Naive thymus-derived CD8-positive, alpha-beta T cell (primary cell): ENCODE measurements at places on chromosomes 7 and 10.

GRCh38 chr7:139936760-139937310, 107.8 kb downstream of the TBXAS1 start:
- DNase-seq: no peak

GRCh38 chr7:13920053-13920697, 69.3 kb downstream of the ETV1 start:
- no peak for DNase-seq

- no peak for DNase-seq
Observed at GRCh38 chr7:91242097-91242844, 22.0 kb upstream of the FZD1 start.

- DNase-seq: no peak
Observed at GRCh38 chr10:61142987-61143386, 199.0 kb upstream of the RHOBTB1 start.

DNA sequence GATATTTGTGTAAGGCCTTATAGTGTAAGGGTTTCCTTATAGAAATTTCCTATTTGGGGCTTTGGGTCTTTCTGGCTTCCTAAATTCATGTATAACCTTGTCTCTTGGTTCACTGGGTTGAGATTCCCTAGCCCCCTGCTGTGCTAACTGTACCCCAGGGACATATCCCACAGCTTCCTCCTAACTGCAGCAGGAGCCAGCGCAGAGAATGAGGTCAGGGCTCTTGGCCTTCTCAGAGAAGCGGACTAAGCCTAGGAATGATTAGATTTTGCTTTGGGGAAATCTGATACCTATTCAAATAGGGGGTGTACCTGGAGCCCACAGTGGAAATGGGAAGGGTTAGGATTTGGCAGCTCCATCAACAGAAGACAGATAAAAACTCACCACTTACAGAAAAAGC, 138.1 kb upstream of the EFCAB10 start:
- no peak for DNase-seq

DNA sequence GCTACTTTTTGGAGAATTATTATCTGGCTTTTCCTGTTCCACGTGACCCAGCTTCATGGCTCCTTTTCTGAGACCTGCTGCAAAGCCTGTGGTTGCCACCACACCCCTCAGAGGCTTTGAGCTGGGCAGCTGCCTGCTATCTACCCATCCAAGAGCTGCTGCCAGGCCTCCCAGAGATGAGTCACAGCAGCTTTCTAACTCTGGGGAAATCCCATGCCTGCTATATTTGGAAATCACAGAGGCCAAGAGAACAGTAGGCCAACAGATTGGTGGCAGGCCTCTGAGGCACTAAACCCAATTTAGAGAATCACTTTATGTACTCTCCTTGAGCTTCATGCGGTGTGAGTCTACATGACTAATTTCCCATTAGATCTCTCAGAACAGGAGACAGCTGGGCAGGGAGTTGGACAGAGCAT, 35.2 kb downstream of the SGCE start:
- DNase-seq: no peak

DNA sequence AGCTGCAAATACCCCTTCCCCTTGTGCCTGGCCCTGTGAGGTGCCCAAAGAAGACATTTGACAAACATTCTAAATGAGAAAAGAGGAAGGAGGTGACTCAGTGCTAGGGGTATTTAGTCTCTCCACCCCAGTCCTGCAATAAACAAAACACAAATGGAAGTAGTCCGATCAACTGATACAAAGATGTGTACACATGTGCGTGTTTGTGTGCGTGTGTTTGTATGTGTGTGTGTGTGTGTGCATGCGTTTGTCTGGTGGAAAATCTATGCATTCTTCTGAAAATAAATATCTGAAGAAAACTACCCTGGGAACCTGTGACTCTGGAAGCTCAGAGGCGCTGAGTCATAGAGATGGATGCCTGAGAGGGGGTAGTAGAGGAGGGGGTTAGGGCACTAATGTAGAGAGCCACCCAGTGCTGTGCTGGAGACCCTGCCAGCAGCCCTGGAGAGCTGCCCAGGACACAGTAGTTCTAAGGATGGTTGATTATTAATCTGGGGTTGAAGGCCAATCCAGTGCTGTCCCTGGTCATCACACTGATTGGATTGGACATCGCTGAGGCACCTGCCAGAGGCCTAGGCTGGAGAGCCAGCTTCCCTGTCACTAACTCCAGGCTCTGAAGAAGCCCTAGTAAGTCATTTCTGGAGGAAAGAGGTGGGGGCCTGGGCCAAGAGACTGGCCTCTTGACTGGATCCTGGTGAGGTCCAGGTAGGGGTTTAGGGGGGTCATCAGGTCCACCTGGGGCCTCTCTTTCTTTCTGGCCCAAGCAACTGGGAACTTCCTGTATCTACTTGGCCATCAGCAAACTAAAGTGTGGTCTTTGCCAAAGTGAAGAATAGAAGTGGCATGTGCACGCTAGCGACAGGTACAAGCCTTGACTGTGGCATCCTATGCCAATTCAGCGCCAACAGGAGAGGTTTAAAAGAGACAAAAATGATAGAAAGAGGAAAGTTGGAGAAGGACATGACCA, 18.5 kb downstream of the SFTPA1 start:
- no peak for DNase-seq

DNA sequence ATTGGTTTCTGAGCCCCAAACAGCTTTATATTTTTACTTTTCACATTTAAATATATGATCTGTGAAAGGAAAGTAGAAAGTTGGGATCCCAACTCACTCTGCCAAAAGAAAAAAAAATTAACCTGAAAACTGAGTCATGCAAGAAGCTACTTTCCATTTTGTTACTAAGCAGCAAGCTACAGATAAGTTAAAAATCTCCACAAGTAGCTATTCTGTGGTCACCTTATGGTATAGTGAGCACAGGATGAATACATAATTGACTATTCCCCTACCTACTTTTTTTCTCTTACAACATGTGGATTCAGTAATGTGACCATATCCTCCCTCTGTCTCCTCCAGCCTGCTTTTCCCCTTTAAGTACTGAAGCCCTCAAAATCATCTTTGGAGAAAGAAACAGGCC, 30.3 kb upstream of the CREB3L2 start:
- DNase-seq: no peak

DNA sequence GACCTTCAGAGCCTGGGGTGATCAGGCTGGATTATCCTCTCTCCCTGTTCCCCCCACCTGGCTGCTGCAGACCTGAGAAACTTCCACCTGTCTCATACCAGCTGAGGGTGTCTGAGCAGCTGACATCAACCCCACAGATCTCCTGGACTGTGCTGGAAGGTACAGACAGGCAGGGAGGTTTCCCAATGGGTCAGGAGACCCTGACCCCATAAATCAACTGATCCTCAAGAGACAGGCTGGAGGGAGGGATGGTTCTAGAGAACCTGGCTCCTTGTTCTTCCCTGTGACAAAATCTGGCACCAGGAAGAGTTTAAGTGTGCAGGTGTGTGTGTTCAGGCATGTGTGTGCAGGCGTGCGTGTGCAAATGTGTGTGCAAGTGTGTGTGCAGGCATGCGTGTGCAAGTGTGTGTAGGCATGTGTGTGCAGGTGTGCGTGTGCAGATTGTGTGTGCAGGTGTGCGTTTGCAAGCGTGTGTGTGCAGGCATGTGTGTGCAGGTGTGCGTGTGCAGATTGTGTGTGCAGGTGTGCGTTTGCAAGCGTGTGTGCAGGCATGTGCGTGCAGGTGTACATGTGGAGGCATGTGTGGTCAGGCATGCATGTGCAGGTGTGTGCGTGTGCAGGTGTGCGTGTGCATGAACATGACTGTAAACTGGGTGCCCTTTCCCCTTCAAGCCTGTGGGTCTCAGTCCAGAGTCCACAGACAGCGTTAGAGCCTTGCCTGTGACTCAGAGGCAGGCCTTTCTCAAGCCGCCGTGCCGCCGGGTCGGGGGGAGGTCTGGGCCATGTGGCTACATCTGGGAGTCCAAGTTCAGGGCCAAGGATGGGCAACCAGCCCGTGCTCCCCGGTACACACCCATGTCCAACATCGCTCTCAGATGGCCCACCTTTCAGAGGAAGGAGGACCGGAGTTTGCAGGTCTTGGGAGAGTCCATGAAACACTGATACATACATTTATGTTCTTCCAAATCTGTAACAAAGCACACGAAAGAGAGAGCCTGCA, 50.1 kb upstream of the ELN start:
- DNase-seq: peak; percentile 44

DNA sequence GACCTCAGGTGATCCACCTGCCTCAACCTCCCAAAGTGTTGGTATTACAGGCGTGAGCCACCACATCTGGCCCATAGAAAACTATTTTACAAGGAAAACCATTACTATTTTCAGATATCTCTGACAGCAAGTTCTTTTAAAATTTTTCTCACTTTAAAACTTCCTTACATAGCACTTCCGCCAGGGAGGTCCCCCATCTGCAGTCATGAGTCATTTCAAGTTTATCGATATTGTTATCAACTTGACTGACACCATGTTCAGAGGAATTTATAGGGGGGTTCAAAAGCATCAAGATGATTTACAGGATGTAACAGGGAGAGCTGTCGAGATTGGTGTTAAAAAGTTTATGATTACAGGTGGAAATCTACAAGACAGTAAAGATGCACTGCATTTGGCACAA, 88.8 kb downstream of the NRBF2 start:
- DNase-seq: no peak

- DNase-seq: no peak
Observed at GRCh38 chr7:45865594-45866410, 7.1 kb downstream of the CCDC201 start.

- DNase-seq: no peak
Observed at GRCh38 chr10:132743925-132744490, 41.9 kb downstream of the NKX6-2 start.
